ENCODE measurements at places on chromosomes 7 and 10. TPM values are rescaled to one million over a fixed set of nuclear protein-coding genes. Genes with fewer than 3 reads are reported as not detected.

Gene COBL
- 30.4 TPM for total RNA-seq

DNA sequence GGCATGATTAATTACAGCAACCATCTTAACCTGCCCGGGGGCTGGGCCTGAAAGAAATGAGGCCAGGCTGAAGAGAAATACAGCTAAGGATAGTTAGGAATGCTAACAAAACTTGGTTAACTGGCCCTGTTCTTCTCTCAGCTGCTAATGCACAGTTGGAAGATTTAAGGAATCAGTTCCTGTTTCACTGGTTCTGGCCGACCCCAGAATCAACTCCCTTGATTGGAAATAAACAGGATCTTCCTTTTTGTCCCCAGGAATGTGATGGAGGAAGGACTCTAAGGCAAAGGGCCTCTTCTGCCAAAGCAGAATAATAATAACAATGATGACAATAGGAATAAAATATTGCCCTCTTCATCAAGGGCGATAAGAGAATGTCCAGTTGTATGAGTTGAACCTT lies 3.5 kb upstream of the LRMDA start:
- peak overlapping the region; percentile 76 for H3K27ac ChIP-seq
- H3K4me1 ChIP-seq: peaks cover 55% of the 10 kb centered on the region
- DNase-seq: no peak
- H3K4me3 ChIP-seq: no peak overlapping the region

GRCh38 chr10:60958892-60959601 lies 15.1 kb upstream of the RHOBTB1 start:
- no peak overlapping the region for H3K4me3 ChIP-seq
- no peak for DNase-seq
- H3K27ac ChIP-seq: no peak overlapping the region
- H3K36me3 ChIP-seq: no peaks in the 10 kb centered on the region

DNA sequence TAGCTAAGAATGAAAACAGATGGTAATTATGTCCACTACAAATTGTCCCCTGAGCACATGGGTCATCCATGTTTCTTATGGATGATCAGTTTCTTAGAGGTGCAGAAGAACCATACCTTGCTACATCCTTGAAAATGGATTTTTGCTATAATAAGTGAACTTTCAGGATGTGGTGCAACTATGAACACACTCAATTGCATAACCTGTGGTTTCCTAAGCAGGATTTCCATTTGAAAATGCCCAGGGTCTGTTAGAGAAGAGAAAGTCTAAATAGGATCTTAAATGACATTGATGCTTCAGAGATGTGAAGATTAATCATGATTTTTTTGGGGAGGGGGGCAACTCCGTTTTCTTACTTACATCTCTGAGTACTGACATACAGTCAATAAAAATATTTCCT lies 39.6 kb upstream of the CACNB2 start:
- H3K27me3 ChIP-seq: no peaks in the 10 kb centered on the region
- no peaks in the 10 kb centered on the region for H3K36me3 ChIP-seq
- no peaks in the 10 kb centered on the region for H3K4me1 ChIP-seq
- H3K4me3 ChIP-seq: no peak overlapping the region

- H3K4me3 ChIP-seq: no peak overlapping the region
- DNase-seq: no peak
- H3K27ac ChIP-seq: no peak overlapping the region
- no peaks in the 10 kb centered on the region for H3K36me3 ChIP-seq
Observed at GRCh38 chr10:23540401-23541030, 101.6 kb downstream of the OTUD1 start.

DNA sequence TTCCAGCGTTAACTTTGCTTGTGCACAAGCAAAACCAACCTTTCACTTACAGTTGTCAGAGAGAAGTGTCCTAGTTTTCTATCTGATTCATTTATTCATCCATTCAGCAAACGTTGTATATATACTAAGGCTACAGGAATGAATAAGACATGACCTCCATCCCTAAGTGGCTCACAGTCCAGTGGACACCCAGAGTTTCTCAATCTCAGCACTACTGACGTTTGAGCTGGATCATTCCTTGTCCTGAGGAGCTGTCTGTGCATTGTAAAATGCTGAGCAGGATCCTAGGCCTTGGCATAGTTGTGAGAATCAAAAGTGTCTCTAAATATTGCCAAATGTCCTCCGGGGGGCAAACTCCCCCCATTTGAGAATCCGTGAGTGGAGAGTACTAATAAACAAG lies 166.7 kb upstream of the PRKCQ start:
- H3K4me3 ChIP-seq: no peak overlapping the region
- H3K27ac ChIP-seq: no peak overlapping the region
- H3K27me3 ChIP-seq: no peaks in the 10 kb centered on the region
- H3K4me1 ChIP-seq: no peaks in the 10 kb centered on the region

DNA sequence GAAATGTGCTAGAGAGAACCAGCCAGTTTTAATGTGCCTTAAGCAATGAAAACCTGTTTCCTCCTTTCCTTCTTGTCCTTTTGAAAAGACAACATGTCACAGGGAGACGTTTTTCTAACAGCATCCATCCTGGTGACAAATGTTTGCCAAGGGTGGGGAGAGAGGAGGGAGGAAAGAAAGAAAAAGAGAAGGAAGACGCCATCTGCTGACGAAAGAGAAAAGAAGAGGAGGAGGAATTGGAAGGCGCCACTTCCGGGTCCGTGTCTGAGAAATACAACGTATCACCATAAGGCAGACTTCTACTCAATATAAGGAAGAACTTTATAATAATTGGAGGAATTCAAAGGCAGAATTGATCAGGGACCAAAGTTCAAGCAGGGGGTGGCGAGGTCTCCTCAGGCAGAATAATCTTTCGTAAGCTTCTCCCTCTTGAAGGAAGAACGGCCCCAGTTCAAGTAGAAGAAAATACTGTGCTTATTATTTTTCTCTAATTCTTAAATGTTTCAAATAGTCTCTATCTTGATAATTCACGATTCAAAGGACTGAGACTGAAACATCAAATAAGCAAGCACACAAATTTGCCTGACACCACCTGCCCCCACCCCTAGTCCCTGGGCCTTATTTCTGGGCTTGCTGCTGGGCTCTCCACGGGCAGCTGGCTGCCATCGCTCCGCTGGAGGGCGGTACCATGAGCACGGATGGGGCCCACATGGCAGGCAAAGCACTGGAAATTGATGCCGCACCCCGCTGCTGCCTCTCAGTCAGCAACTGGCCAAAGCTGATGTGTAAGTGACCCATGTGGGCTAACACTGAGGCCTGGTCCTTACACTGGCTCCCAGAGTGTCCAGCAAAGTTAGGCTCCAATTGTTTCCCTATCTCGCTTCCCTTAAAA lies 273.7 kb upstream of the KLF14 start:
- H3K4me1 ChIP-seq: peaks cover 57% of the 10 kb centered on the region
- H3K27me3 ChIP-seq: no peaks in the 10 kb centered on the region
- H3K27ac ChIP-seq: peak overlapping the region; percentile 58
- no peak overlapping the region for H3K4me3 ChIP-seq
- DNase-seq: peak; percentile 67

Gene FAM25C
- total RNA-seq: not detected

Gene EEPD1
- total RNA-seq: 11.3 TPM

Gene TRDMT1
- total RNA-seq: 6.8 TPM

GRCh38 chr7:136027160-136027559 lies 50.0 kb upstream of the MTPN start:
- no peaks in the 10 kb centered on the region for H3K4me1 ChIP-seq
- no peak overlapping the region for H3K4me3 ChIP-seq
- no peaks in the 10 kb centered on the region for H3K36me3 ChIP-seq
- no peaks in the 10 kb centered on the region for H3K27me3 ChIP-seq
- no peak overlapping the region for H3K27ac ChIP-seq
- no peak for DNase-seq

DNA sequence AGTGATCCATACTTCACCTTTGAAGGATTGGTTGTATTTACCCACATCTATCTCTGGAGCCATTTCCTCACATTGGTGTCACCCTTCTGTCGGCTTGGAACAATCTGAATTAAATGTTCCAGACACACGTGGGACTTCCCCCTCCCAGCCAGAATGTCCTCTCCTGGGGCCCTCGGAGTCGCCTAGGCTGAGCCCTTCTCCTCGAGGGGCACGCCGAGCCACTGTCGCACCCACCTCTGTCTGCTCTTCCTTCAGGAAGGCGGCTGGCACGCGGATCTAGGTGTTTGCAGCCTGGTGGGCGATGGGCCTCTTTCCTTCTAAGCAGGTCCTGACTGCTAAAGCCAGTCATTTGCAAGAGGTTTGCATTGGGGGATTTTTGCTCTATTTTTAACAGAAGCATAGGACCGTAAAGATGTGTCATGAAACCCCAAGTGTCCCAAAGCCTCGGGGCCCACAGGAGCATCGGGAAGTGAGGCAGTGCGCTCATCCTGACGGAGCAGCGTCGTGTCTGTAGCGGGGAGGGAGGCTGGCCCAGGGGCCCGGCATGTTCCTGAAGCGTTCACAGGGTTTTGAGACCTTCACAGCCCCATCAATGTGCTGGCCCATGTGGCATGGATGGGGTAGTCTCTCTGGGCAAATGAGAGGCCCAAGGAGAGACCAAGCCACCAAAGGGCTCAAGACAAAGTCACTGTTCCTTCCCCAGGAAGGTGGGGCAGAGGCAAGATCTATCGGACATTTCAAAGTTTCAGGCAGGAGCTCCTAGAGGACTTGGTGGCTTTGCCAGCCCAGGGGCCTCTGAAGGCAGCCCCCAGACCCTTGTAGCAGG lies 86.7 kb downstream of the RGS10 start:
- H3K4me3 ChIP-seq: no peak overlapping the region
- no peaks in the 10 kb centered on the region for H3K27me3 ChIP-seq
- no peak for DNase-seq
- no peaks in the 10 kb centered on the region for H3K4me1 ChIP-seq
- H3K36me3 ChIP-seq: peaks cover 70% of the 10 kb centered on the region
- no peak overlapping the region for H3K27ac ChIP-seq

Gene ZP3
- 0.61 TPM for total RNA-seq

GRCh38 chr7:5854738-5855137 lies 25.9 kb upstream of the OCM start:
- H3K27me3 ChIP-seq: no peaks in the 10 kb centered on the region
- H3K27ac ChIP-seq: no peak overlapping the region
- H3K36me3 ChIP-seq: no peaks in the 10 kb centered on the region
- H3K4me3 ChIP-seq: no peak overlapping the region

Gene LAMB1
- total RNA-seq: 207 TPM

GRCh38 chr7:94662548-94662947 lies 6.6 kb upstream of the SGCE start:
- H3K27me3 ChIP-seq: no peaks in the 10 kb centered on the region
- H3K27ac ChIP-seq: no peak overlapping the region
- no peaks in the 10 kb centered on the region for H3K36me3 ChIP-seq
- DNase-seq: no peak
- no peak overlapping the region for H3K4me3 ChIP-seq
